HFFc6 (cell line): ENCODE measurements at places on chromosomes 6 and 20.

GRCh38 chr6:496649-497048 lies 105.1 kb downstream of the IRF4 start:
- DNase-seq: no peak

DNA sequence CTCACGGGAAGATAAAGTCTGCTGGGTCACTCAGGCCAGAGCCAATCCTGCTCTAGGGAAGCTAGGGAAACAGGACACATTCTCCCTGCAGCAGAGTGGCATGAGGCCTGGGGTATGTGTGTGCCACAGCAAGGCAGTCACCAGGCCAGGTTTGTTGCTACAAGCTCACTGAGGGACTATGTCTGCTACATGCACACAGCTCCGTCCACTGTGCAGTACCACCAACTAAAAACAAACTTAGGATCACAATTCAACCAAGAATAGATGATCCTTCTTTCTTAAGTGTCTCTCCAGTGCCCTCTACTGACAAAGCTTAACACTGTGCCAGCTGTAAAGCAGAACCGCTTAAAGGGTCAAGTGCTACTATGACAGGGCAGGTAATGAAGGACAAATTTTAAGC lies 192.5 kb downstream of the PTPRK start:
- peak; percentile 25 for DNase-seq

DNA sequence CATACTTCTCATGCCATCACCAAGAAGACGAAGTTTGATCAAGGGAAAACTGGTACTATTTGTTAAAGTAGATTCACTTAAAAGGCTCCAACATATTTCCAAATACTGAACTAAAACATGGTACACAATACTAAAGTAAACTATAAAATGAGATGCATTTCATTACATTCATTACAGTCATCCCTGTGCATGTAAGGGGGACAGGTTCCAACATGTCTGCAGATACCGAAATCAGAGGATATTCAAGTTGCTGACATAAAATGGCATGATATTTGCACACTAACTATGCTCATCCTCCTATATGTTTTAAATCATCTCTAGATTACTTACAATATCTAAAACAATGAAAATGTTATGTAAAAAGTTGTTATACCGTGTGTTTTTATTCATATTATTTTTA lies 893.9 kb upstream of the MANEA start:
- DNase-seq: no peak

DNA sequence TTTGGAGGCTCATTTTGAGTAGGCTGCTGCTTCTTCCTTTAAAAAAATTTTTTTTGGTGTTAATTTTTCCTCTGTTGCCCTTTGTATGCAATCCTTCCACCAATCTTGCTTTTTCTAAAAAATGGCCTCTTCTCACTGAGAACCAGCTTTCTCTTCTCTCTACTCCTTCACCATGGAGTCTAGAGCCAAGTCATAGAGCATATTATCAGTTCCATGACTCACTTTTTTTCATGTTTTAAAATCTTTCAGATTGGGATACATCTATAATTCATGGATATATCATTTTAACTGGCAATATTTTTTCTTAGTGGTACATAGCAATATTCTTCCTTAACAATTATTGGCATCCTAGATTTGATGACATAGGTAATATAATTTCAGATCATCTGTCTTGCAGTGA lies 62.7 kb downstream of the SLX4IP start:
- DNase-seq: no peak

DNA sequence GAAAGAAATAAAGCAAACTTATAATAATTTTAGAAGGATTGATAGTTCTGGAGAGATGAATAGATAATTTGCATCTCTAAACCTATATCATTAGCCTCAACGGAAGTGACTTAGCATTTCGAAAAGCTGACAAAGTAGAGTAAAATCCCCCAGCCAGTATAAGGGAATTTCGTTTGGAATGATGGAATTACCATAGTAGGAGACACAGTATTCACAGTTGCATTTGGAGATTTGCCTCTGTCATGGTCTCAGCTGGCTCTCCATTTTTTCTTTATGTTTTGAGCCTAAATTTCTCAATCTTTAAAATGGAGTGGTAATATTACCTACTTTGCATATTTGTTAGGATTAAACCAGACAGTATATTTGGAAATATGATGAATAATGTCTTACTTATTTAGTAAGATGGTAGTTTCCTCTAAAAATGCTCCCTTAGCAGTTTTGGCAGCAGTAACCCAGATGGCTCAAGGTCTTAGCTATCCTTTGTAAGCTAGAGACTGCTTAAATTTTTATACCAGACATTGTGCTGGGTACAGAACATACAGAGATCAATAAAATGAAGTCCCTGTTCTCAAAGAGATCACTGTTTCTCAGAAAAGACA lies 58.2 kb downstream of the SMAP1 start:
- DNase-seq: no peak

- DNase-seq: peak; percentile 68
Measured at GRCh38 chr6:135537741-135538301, 40.3 kb upstream of the AHI1 start.

DNA sequence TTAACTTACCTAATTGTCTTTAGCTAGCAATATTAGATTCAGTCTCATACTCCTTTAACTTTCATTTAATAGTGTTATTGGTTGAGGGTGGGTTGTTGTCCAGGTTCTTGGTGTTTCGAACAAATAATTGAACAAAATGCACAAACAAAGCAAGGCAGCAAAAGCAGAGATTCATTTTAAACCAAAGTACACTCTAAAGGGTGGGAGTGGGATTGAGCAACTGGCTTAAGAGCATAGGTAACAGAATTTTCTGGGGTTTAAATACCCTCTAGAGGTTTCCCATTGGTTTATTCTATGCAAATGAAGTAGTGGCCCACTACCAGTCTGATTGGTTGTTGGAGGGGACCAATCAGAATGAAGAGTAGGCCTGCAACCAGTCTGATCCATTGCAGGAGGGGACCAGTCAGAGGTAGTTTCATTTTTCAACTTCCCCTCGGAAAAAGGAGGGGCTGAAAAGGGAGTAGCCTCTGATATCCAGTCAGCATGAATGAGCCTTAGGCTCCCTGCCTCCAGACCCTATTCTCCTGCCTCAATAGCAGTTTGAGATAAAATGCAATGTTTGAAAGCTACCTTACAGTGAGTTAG lies 26.3 kb upstream of the RAB23 start:
- no peak for DNase-seq

GRCh38 chr20:41135187-41135887 lies 2.0 kb upstream of the PLCG1 start:
- DNase-seq: no peak

- DNase-seq: no peak
Measured at GRCh38 chr6:115945306-115945705, 115.4 kb downstream of the FRK start.

GRCh38 chr6:136822046-136822375 lies 381 bp upstream of the PEX7 start:
- DNase-seq: peak; percentile 1

DNA sequence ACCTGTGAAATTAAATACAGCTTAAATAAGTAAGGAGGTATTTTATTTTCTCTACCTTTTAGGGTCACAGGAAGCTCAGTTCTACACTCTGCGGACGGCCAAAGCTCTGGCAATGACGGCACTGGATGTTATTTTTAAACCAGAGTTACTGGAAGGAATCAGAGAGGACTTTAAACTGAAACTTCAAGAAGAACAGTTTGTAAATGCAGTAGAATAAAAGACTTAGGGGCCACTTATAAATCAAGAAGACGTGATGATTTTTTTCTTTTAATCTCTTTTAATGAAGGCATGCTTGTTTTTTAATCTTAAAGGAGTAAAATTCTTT lies 16.2 kb downstream of the PM20D2 start:
- no peak for DNase-seq

- no peak for DNase-seq
Measured at GRCh38 chr6:138943089-138943625, 44.9 kb downstream of the REPS1 start.

GRCh38 chr6:127833336-127833735 lies 67.5 kb downstream of the THEMIS start:
- DNase-seq: no peak

GRCh38 chr6:47112317-47112716 lies 70.2 kb upstream of the ADGRF1 start:
- DNase-seq: no peak

DNA sequence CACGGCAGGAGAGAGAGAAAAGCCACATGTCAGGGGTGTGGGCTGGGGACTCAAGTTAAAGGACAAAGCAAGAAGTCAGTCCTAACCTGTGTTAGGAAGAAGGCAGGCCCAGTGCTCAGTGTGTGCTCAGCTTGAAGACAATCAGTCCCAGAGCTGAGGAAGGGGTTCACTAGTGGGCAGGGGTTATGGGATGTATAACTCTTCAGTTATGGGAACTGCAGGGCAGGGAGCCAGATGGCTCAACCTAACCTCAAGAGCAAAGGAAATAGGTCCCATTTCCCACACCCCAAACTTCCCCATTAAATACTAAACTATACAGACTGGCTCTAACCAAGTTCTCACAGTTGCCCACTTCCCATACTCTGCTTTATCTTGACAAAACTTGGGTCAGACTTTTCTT lies 7.4 kb upstream of the SSTR4 start:
- DNase-seq: no peak

GRCh38 chr6:47207261-47207660 lies 102.4 kb downstream of the TNFRSF21 start:
- no peak for DNase-seq

DNA sequence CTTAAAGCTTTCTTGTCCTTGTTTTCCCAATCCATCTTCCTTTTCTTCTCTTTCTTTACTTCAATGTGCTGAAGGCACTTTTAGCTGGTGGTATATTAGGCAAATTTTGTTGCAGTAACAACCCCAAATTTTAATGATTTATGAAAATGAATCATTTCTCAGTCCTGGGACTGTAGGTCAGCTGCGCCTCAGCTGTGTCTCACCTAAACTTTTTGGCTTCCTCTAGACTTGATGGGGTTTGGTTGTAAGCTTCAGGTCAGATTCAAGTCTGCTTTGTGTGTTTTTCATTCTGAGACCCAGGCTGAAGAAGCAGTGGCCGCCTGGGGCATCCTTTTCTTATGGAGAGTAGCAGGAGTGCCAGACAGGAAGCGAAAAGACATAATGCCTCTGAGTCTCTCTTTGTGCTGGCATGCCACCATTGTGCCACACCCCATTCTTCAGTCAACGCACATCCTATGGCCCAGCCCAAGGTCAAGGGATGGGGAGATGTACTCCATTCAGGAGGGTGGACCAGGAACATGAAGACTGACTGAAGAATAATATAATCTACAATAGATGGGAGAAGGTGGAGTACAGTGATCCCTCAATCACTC lies 28.9 kb upstream of the CD83 start:
- DNase-seq: no peak

DNA sequence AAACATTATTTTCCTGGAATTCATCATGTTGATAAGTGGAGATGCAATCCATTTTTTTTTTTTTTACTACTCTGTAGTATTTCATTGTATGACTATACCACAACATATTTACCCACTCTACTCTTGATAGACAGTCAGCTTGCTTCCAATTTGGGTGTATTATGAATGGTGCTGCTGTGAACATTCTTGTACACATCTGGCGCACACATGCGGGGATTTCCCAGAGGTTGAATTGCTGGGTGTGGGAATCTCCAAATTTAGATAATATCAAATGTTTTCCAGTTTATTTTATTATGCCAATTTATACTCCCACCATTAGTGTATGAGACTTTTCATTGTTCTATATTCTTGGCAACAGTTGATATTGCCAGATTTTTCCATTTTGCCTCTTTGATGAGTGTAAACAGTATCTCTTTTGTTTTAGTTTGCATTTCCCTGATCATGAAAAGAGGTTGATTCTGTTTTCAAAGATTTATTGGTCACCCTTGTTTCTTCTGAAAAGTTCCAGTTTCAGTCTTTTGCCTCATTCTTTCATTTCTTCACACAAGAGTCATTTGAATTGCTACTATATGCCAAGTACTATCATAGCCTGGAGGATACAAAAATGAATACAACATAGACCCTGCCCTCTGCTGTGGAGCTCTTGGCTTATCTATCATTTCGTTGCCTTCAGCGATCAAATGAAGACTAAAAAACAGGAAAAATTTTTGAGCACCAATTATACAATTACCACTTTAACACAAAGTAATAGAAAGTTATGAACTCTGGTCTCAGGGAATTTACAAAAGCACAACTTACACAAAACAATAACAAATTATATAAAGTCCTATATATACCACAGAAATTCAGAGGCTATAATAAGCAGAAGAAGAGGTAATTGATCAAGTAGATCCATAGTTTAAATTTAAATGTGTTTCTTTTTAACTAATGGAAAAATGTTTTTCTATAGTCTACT lies 17.1 kb upstream of the NCOA7 start:
- no peak for DNase-seq

DNA sequence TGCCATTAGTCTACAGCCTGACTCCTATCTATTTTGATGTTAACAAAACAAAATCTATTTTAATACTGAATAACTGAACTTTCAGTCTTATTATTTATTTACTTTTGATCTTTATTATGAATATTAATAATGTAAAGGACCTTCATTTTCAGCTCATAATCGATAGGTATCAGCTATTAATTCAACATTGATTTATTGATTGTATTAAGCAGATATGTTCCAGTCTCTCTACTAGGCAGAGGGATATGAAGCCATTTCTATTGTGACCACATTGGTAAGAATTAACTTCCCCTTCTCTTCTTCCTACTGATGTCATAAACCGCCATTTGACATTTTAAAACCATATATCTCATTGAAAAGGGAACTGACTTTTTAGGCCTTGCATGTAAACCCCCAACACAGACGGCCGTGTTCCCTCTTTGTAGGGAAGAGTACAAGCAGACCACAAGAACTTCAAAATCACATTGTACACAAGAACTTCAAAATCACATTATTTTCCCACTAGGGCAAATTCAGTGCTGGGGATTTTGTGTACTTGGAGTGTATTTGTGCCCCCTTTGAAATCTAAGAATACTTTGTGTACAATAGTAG lies 69.5 kb upstream of the FABP7 start:
- no peak for DNase-seq

DNA sequence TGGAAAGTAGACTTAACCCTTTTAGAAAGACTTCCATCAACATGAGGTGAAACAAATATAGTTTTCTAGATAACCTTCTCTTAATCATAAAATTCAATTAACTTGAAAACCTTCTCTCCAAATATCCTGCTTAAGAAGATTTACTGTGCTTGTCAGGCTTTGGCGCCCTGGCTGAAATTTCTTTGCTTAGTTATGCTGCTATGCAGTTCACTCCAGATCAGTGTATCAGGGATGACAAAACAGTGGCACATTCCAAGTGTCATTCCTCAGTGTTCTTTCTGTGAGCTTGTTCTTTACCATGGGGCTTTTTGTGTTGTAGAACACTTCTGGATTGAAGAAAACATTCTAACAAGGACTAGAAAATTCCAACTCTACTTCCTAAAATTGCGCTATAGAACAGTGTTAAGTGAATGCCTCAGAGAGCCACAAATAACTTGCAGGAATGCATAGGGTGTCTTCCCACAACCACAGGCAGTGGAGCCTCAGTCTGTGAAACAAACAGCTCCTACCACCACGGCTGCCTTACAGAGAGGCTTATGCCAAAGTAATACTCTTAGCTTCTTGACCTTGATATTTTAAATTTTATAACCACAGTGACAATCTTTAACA lies 443.6 kb downstream of the CDC5L start:
- DNase-seq: peak; percentile 4

GRCh38 chr6:147434516-147434915 lies 74.0 kb upstream of the SAMD5 start:
- DNase-seq: no peak
